ENCODE measurements at places on chromosomes 2 and 18.
A peak's percentile ranks its signal among the peaks of the same experiment; 100 is the strongest.

GRCh38 chr2:207251573-207252192, 85.9 kb upstream of the KLF7 start:
- DNase-seq = no peak

DNA sequence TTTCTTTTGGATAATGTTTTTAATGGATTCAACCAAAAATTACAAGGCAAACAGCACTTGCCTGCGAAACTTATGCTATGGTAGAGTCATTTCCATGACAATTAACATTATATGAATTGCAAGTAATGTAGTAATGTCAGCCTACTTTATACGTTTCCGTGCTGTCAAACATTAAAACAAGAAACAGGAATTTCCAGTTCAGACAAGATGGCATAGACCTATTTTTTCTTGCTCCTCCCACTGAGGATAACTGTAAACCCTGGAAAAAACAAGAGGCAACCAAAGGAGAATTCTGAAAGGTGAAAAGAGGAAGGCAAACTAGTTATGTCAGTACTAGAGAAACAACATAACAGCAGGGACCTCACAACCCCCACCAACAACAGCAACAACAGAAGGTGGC, 170.7 kb downstream of the DIS3L2 start:
- DNase-seq = no peak

- no peak for DNase-seq
Measured at GRCh38 chr18:24843123-24843522, 382.7 kb downstream of the HRH4 start.

- DNase-seq = no peak
Measured at GRCh38 chr2:9658972-9659371, 28.2 kb upstream of the YWHAQ start.

- DNase-seq = peak; percentile 84
Measured at GRCh38 chr2:44981714-44982108, 27.5 kb downstream of the SIX2 start.

GRCh38 chr2:141455877-141456276, 674.9 kb downstream of the LRP1B start:
- no peak for DNase-seq

- no peak for DNase-seq
Measured at GRCh38 chr2:121132054-121132761, 152.8 kb downstream of the TFCP2L1 start.

- no peak for DNase-seq
Measured at GRCh38 chr2:75336451-75336850, 137.1 kb upstream of the TACR1 start.

DNA sequence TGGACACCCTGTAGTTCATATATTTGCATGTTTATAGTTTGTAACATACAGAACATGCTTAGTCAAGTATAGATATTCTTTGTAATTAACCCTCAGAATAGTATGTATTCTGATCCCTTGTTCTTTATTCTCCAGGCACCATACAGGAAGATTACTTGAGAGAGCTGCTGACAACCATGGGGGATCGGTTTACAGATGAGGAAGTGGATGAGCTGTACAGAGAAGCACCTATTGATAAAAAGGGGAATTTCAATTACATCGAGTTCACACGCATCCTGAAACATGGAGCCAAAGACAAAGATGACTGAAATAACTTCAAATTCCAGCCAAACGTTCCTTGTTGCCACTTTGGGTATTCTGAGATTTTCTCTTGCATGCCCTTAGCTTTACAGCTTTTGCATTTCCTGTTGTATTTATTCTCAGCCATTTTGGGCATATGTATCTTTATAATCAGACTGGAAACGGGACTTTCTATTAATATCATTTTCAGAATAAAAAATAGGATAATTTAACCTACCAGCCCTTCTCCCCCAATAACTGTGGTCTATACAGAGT, 6.2 kb upstream of the MYL12B start:
- DNase-seq = no peak

DNA sequence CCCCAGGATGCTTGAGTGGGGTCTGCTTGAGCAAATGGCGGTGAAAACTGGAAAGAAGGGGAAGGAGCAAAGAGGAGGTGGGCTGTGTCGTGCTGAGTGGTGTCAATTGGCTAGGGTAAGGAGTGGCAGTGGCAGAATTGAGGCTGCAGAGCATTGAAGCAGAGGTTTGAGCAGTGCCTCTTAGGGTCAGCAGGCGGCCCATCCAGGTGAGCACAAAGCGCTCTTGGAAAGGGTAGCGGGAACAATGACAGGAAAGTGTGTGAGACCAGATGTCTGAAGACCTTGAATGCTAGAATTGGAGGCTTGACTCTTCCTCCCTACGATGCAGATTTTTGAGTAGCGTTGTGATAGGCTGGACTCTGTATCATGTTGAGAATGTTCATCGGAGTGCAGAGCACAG, 39.3 kb upstream of the IL1R1 start:
- DNase-seq = no peak

DNA sequence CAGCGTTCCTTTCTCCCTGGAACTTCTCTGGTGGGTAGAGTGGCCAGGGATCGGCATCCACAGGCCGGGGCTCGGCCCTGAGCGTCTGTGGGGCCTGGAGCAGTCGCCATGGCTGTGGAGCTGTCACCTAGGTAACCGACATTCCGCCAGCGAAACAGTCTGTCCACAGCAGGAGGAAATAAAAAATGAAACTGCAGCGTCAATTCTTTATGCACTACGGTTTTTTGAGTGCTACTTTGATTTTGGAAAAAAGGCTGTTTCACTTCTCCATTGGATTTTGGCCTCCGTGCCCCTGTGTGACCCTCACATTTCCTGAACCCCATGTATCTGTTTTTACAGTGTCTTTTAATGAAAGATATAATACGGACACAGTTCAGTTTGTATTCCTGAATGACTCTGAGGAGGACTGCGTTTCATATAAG, 163.4 kb downstream of the LDLRAD4 start:
- peak; percentile 84 for DNase-seq

All from Ammon's horn (tissue), 1 donor.